HS-27A (cell line): ENCODE measurements at places on chromosomes 12 and 14.

DNA sequence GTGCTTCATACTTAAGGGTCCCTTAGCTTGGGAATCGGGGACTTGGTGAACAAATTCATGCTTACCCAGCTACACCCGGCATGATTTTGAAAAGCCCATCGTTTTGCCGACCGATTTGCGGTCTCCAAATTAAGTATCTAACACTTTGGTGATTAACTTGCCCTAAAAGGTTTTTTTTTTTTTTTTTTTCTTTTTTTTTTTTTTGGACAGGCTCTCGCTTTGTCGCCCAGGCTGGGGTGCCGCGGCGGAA, 843 bp upstream of the HSP90AA1 start:
- DNase-seq, result no peak

DNA sequence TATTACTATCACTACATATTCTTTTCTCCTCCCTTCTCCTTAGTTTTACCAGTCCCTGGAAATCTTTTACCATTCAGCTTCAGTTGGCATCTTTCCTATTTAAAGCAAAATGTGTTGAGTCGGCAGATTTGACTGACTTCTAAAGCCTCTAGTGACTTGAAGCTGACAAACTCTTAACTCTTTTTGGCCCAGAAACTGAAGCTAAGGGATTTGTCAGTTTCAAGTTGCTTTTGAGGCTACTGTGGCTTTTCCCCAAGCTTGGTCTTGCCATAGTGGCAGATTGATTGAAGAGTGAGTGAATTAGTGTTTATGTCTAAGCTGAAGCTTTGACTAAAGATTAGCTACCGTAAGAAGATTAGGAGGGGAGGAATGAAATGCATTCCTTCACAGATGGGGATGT, 104.0 kb downstream of the ETNK1 start:
- DNase-seq, result no peak

- no peak for DNase-seq
These were observed 410.5 kb downstream of the MED13L start for GRCh38 chr12:115866909-115867525.

DNA sequence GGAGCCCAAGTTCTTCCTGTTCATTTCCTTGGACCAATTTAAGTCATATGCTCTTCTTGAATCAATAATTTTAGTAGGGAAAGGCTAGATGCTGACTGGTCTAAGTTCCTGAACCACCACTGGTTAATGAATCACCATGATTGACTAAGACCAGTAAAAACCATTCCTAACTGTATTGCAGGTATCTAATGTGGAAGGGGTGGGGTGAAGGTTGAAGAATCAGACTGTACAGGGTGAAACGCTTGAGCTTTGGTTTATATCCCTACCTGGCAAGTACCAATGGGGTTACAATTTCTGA, 100.1 kb downstream of the DYRK2 start:
- no peak for DNase-seq

DNA sequence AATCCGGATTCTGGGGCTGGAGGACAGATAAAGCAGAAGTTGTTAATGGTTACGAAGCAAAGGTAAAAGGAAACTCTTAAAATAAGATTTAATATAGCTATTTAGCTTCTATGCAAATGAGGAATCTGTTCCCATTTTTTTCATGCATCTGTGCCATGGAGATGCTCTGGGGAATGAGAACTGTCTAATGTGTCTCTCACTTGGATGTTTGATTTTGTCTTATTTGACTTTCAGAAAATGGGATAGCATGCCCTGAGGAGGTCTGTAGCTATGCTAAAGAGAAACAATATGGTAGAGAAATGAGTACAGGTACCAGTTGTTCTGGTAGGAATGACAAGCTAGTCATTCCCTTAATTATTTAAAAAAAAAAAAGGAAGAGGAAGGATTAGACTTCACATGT, 24.3 kb downstream of the C12orf76 start:
- no peak for DNase-seq

DNA sequence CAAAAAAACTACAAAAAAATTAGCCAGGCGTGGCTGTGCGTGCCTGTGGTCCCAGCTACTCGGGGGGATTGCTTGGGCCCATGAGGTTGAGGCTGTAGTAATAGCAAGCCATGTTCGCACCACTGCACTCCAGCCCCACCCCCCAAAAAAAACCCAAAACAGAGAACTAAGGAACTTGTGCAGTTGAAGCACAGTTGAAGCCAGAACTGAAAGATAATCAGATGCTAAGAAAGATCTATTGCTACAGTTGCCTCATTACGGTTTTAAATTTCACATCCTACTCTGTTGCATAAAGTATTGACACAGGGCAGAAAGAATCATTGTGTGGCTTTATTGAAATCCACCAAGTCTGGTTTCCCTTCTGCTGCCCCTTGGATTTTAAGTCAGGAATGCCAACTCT, 3.8 kb downstream of the CS start:
- DNase-seq, result no peak

DNA sequence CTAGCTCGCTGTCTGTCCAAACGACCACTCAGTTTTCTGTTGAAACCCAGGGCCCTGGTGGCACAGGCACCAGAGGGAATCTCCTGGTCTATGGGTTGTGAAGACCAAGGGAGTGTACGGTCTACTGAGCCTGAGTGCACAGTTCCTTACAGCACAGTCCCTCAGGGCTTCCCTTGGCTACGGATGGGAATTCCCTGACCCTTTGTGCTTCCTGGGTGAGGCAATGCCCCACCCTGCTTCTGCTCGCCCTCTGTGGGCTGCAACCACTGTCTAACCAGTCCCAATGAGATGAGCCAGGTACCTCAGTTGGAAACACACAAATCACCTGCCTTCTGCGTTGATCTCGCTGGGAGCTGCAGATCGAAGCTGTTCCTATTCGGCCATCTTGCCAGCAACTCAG, 22.6 kb downstream of the GPHN start:
- DNase-seq, result no peak

GRCh38 chr12:88142610-88142991, 494 bp downstream of the TMTC3 start:
- DNase-seq, result no peak

- DNase-seq, result peak; percentile 92
These were observed 35.6 kb downstream of the DGLUCY start for GRCh38 chr14:91149462-91149861.

- no peak for DNase-seq
These were observed 127.6 kb upstream of the DAAM1 start for GRCh38 chr14:59060841-59061240.

DNA sequence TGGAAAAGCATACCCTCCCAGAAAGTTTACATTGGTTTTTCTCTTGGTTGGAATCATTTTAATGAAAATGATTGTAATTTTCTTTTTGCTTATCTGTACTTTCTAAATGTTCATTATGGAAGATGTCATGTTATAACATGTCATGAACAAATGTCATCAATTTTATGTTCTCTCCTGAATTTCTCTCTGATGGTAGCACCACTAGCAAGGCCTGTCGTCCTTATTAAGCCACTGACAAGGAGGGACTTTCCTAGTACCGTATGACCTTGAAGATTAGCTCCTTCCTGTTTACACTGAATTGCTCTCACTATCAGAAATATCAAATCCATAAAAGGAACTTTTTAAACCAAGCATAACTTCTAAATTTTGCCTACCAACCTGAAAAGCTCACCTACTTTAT, 99.0 kb downstream of the ESR2 start:
- no peak for DNase-seq

GRCh38 chr12:10075451-10075850, 23.3 kb downstream of the CLEC1A start:
- DNase-seq, result no peak

DNA sequence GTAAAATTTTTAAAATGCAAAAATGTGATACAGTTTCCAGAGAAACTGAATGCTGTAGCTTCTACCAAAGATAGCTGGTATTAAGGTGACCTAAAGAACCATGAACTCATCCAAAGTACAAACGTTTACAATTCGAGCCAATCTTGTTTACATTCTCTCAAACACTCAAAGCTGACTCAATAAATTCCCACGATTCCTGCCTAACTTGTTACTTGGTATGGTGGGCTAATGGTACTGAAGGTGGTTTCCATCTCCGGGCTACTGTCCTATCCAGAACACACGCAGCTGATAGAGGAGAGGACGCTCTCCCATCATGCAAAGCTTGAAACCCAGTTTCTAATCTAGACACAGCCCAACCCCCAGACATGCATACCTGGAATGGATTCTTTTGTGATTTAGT, 31.5 kb downstream of the RAD9B start:
- no peak for DNase-seq

DNA sequence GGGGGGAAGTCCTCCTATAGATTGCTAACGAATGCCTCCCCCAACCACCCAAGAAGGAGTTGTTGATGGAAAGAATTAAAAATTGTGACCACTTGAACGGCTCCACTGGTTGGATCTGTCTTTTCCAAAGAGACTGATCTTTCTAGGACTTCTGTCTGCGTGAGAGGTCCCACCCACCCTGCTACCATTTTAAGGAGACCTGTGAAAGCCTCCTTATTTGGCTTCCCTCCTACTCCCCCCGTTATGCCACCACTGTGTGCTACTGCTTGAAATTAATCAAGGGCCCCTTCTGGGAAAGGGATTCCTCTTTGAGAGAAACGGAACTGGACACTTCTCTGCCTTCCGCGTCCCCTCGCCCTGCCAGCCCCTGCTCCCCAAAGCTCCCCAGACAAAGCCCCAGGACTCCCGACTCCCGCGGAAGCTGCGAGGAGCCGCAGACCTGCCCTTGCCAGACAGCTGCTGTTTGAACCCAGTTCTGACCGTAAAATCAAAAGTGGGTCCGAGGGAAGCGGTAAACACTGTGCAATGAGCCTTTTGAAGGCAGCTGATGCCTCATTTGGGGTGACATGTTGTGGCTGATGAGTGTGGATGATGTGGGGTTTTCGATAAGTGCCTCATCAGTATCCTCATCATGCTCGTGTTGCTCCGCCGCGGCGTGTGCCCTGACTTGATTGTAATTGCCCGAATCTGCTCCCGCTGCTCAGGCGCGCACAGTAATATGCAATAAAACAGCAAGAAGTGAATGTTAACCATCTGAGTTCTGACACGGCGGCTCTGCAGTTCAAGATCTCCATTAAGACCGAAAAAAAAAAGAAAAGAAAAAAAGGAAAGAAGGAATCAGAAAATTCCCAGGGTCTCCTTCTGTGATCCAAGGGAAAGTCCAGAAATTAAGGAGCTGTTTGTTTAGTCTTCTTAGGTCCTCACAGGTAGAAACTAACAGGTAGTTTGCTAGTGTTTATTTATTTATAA, 48.2 kb downstream of the MBIP start:
- no peak for DNase-seq
